ENCODE measurements at places on chromosomes 3 and 15. TPM values are rescaled to one million over a fixed set of nuclear protein-coding genes. Genes with fewer than 3 reads are reported as not detected.

The ARHGEF26 gene
- 2.6 TPM for total RNA-seq

The SLC22A14 gene
- total RNA-seq: not detected

The SLC38A3 gene
- total RNA-seq: not detected

The CDV3 gene
- total RNA-seq: 88.0 TPM

The CASR gene
- total RNA-seq: not detected
